ENCODE measurements at places on chromosomes 13 and 19.

- no peak for DNase-seq
Observed at GRCh38 chr19:49840736-49841249, 10.2 kb upstream of the PTOV1 start.

DNA sequence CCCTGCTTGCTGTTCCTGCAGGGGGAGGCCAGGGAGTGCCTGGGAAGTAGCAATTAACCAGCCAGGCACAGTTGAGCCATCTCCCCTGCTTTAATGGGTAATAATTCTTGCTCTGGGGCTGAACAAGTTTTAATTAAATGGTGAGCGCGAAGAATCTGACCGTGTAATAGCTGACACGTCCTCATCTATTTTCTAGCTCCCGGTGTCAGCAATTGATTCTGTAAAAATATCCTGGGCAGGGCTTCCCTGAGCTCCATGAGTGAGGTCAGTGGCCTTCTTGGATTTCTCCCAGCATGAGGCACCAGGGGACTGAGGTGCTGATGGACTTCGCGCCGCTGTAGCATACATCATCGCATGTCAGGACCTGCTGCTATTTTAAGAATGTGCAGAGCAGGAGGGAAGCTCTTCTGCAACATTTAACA lies 26.9 kb downstream of the SIPA1L3 start:
- no peak for DNase-seq

GRCh38 chr13:45817833-45818232 lies 33.7 kb downstream of the SIAH3 start:
- DNase-seq = no peak

DNA sequence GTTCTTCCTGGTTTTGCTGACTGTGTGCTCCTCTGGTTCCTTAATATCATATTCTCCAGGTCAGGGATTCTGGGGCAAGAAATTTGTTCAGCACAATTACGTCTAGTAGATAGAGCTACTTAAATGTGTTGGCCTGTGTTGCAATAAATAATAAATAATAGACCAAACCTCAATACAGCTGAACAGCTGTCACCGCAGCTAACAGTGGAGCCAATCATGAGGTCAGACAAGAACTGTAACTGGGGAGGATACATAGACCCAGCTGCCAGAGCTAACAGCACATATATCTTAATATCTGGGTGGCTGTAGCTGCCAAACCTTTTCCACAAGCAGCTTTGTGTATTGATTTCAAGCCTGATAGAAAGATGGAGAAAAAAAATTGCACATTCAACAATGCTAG lies 1596.3 kb upstream of the PCDH20 start:
- no peak for DNase-seq

DNA sequence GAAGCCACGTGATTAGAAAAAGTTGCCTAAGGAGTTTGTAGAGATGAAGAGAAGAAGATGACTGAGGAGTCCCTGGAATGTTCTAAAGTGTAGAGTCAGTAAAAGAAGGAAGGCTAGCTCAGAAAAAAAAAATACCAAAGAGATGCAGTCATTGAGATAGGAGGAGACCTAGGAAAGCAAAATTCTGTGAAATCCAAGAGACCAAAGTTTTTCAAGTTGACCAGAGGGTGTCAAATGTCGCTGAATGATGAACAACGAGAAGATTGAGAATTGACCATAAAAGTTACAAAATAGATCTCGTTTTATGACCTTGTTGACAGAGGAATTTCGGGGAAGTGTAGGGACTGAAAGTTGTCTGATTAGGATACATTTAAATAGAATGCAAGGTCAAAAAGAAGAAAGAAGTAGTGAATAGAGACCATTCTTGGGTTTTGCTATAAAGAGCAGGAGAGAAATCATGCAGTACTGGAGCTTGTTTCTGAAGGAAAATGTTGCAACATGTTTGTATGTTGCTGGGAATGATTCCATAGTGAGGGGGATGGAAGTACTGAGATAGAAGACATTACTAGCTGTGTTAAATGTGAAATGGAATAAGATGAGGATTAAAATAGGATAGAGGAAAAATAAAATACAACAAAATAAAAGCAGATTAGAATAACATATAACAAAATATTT lies 30.2 kb upstream of the HTR2A start:
- no peak for DNase-seq

- DNase-seq = no peak
Observed at GRCh38 chr13:114015969-114016295, 42.1 kb upstream of the C13orf46 start.

DNA sequence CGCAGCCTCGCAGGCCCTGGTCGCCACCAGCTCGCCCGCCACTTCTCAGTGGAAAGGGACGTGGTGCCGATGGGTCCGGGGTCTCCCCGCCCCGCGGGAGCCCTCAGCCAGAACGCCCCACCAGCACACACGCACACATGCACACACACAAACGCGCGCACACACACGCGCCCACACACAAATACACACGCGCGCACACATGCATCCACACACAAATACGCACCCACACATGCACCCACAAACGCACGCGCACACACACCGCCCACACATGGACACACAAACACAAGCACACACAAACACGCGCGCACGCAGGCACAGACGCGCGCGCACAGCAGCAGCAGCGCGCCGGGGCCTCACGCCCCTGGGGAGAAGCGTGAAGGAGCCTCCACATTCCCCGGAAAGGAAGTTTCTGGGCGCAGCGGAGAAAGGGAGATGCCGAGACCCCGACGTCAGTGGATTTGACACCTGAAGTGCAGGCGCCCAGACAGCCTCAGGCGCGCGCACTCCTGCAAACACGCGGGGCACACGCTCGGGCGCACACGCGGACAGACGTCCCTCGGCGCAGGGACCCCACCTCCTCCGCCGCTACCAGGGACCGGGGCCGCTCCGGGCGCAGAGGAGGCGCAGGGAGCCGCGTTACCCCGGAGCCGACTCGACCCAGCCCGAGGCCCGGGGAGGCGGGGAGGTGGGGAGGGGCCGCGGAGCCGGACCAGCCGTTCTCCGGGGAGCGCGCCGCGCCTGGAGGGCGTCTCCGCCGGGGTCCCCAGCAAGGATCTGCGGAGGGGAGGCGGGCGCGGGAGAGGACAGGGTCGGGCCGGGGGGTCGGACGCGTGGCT lies 622 bp downstream of the RASA3 start:
- DNase-seq = peak; percentile 58

Data from activated naive CD4-positive, alpha-beta T cell treated with anti-CD3 and anti-CD28 coated beads, Interleukin-2, amount 10 ng/mL, durations not matched to agents 7 days and 5 days (primary cell).